Stimulated activated CD8-positive, alpha-beta memory T cell treated with anti-CD3 and anti-CD28 coated beads, Interleukin-15, amount 100 ng/mL, for 4 hours (primary cell): ENCODE measurements at places on chromosomes 13 and 19.

- no peak for DNase-seq
Measured at GRCh38 chr13:80196756-80197155, 144.2 kb downstream of the SPRY2 start.

DNA sequence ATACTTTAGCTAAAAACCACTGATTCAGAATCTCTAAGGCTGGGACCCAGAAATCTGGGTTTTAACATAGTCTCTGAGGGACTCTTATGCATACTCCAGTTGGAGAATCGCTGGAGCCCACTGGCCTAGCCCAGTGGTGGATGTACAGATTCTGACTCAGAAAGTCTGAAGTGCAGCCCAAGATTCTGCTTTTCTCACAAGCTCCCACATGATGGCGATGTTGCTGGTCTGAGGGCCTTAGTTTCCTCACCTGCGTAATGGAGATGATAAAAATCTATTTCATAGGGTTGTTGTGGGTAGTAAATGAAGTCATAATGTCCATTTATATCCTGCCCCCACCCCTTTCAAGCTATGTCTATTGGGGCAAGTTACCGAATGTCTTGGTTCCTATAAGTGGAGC lies 7.7 kb upstream of the CDADC1 start:
- DNase-seq, result no peak

DNA sequence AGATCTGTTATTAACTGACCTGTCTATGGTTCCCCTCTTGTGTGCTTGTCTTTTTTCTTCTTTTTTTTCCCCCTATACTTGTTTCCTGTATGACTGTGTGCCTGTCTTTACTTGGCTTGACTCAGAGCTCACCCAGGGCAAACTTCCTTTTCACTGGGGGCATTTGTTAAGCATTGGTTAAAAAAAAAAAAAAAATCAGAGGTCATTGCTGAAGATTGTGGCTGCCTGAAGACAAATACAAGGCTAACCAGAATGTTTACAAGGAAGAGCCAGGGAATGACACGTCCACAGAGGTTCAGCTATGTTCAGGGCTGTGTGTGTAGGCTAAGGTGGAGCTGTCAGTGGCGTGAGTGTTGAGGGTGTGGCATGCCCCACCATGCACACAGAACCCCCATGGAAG lies 47.1 kb downstream of the LNX2 start:
- DNase-seq, result no peak

- no peak for DNase-seq
Measured at GRCh38 chr13:65653613-65654012, 1576.5 kb downstream of the PCDH9 start.

DNA sequence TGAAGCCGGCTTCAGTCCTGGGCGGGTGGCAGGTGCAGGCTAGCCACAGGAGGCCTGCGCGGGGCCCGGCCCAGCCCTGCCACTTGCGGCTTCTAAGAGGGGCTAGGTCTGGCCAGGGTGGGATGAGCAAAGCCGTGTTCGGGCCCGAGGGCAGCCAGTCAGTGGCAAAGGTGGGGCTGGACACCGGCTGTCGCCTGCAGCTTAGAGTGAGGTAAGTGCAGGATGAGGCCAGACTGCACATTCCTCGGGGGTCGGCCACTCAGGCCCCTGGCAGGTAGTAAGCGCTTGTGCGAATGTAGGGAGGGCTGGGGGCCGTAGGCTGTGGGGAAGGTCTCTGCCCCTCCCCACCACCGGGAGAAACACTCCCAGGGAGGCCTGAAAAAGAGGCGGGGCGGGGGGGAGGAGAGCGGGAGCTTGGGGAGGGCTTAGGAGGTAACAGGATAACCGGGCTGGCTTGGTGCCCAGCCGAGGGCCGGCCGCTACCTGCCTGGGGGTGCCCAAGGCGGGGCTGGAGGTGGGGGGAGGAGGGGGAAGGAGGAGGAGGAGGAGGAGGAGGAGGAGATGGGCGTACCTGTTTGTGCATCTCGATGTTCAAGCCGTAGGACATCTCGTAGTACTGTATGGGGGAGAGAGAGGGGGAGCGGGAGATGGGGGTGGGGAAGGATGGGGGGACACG lies 6.4 kb downstream of the TLE5 start:
- DNase-seq, result no peak

GRCh38 chr13:47004027-47004426 lies 107.2 kb upstream of the HTR2A start:
- no peak for DNase-seq

- no peak for DNase-seq
Measured at GRCh38 chr13:90889906-90890834, 457.3 kb upstream of the MIR17HG start.

DNA sequence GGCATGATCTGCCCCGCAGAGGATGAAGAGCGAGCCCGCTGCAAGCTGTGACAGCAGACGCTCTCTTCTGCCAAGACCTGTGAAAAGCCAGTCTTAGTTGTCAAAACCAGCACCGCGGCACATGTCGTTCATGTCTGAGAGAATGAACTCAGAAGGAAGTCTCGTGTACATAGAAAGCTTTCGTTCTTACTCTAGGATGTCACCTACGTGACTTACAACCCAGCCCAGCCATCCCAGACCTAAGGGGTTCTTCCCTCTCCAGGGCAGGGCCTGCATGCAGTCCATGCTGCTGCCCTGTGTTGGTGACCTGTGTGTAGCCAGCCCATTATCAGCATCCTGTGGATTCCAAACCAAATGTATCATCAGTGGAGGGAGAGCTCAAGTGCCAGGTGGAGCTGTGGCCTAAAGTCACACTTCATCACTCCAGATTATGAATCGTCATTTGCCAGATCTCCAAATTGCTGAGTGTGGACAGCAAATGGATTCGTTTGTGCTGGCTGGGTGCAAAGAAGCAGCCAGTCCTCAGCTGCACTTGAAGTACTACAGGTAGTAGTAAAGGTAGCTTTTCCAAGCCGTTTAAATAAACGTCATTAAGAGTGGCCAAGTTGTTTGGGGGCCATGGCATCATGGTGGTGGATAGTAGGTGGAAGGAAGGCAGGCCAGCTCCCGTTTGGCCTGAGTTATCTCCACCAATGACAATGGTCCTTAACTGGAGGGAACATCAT lies 73.9 kb upstream of the GPR183 start:
- no peak for DNase-seq

- no peak for DNase-seq
Measured at GRCh38 chr13:98365302-98365701, 188.2 kb upstream of the RNF113B start.

DNA sequence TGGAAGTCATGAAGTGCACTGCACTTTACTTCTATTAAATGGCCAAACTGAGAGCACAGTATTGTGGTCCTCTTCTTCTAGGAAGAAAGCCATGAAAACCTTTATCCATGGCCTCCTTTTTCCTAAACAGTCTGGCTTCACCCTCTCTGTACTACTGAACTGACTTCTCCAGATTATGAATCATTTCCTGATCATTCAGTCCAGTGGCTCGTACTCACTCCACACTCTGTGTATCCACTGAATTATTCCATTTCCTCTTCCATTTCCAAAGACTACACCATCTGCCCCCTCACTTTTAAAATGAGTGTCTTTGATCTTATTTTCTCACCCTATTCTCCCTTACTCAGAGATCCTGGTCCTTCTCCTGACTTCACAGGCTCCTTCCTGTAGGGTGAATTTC lies 29.7 kb upstream of the FREM2 start:
- no peak for DNase-seq

DNA sequence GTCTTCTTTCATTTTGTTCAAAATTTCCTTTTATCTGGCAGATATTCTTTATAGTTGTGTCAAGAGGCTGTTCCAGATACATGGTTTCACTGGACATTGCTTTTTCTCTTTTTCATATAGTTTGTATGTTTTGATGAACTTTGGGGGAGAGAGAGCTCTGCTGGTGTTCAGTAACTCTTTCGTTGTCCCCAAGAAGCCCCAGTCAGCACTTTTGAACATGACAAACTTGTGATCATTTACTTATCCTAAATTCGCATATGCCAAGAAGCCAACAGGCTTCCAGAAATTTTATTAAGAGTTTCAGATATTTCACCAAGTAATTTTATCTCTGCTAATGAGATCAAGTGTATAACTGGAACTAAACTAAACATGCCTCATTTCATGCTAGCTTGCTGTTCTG lies 275.8 kb upstream of the GPC6 start:
- DNase-seq, result no peak

- DNase-seq, result no peak
Measured at GRCh38 chr19:5456841-5457200, 1.6 kb downstream of the ZNRF4 start.

- no peak for DNase-seq
Measured at GRCh38 chr13:29936956-29937355, 86.5 kb upstream of the UBL3 start.

DNA sequence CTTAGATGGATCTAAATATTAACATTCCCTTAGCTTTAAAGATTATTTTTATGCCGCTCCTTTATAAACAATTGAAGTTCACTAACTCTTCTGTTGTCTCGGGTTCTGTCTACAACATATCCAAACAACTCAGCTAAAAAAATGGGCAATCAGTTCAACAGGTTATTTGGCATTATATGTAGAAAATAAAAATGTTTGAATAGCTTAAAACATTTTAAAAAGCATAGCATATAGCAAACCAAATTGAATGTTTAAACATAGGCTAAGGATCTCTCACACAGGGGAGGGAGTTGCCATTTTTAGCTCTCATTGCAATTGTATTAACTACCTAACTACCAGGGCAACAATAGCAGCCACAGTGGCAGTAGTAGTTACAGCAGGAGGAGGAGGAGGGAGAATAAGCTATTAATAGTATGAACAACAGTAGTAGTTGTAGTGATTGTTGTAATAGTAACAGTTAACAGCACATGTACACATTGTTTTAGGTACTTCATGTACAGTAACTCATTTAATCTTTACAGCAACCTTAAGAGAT lies 404.2 kb downstream of the KCNRG start:
- DNase-seq, result no peak

- DNase-seq, result no peak
Measured at GRCh38 chr13:28530729-28531076, 35.8 kb upstream of the FLT1 start.

- DNase-seq, result no peak
Measured at GRCh38 chr13:73952648-73953047, 181.6 kb downstream of the KLF12 start.

DNA sequence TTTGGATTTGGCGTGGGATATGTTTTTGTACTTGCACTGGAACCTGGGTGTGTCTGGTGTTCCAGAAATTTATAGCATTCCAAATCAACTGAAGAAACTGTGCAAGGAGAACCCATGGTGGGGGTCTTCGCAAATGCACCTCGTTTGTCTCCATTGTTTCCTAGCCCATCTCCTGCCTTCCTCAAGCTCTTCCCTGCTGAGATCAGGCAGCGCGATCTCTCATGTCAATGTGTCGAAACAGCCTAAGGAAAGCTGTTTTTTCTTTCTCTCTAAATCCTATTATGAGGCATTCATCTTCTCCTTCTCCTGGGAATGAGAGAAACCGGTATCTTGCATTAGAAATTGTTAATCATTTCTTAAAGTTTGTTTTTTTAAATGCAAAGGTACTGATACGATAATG lies 131.0 kb downstream of the KLF5 start:
- no peak for DNase-seq

- no peak for DNase-seq
Measured at GRCh38 chr13:75685239-75685697, 49.1 kb downstream of the LMO7 start.

- no peak for DNase-seq
Measured at GRCh38 chr13:74040200-74040599, 94.0 kb downstream of the KLF12 start.

- DNase-seq, result no peak
Measured at GRCh38 chr19:11279505-11280236, 16.3 kb upstream of the TSPAN16 start.

- no peak for DNase-seq
Measured at GRCh38 chr19:55306712-55307111, 18.4 kb downstream of the TMEM150B start.

DNA sequence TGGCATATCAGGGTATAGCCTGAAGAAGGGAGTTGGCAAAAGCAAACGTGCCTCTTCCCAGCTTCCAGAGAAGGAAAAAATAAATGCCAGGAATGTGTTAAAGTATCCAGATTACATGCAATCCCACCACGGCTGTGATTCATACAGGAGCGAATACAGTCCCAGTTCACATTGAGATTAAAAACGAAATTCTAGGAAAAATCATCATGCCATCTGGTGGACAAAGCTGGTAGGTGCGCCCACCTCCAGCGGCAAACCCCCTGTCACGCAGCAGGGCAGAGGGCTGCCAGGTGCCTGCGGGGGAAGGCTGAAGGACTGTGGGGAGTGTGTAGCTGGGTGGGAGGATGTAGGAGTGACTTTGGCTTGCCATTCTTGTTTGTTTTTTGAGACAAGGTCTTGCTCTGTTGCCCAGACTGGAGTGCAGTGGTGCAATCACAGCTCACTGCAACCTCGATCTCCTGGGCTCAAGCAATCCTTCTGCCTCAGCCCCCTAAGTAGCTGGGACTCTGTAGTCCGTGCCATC lies 6.4 kb upstream of the DMWD start:
- peak; percentile 39 for DNase-seq

GRCh38 chr13:113089693-113090414 lies 15.7 kb upstream of the F7 start:
- DNase-seq, result no peak

GRCh38 chr19:1590641-1591397 lies 1.8 kb downstream of the MBD3 start:
- no peak for DNase-seq

- DNase-seq, result no peak
Measured at GRCh38 chr13:50025436-50025835, 10.2 kb downstream of the KCNRG start.

DNA sequence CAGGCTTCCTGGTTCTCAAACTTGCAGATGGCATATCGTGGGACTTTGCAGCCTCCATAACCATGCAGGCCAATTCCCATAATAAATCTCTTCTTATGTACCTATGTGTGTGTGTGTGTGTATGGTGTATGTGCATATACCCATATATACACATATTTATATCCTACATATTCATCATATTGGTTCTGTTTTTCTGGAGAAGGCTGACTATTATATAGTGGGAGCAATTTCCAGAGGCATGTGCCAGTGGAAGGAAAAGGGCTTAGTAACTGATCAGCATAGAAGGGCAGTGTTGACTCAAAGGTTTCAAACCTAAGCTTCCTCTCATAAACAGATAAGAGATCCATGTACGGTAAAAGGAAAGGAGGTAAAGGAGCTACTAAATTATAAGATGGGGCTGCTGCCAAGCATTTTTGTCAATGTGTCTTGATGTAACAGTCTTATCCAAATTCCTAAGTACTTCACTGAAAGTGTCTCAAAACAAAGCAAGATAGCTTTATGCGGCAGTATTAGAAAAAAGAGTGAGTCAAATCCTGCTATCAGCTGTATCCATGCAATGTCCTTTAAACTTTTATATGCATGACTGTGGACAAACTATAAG lies 432.1 kb downstream of the TBC1D4 start:
- no peak for DNase-seq

GRCh38 chr13:41603917-41604316 lies 146.6 kb downstream of the RGCC start:
- DNase-seq, result no peak
